ENCODE measurements at places on chromosomes 12 and 14.
A peak's percentile ranks its signal among the peaks of the same experiment; 100 is the strongest.

DNA sequence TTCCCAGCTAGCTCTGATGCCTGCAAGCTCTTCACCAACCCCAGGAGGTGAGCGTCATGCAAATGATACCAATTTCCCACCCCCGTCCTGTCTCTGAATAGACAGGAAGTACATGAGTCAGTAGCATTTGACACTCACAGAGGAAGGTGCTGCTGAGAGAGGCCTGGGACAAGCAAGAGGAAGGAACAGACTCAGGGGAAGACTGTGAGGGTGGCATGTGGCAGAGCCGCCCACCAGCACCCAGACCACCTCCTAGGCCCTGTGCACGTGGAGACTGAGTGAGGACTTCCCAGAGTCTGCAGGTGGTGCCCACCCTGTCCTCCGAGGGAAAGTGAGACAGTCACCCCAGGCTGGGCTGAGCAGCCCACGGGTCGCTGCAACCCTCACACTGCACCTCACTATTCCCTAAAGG lies 199.5 kb upstream of the SFSWAP start:
- DNase-seq: peak; percentile 34

DNA sequence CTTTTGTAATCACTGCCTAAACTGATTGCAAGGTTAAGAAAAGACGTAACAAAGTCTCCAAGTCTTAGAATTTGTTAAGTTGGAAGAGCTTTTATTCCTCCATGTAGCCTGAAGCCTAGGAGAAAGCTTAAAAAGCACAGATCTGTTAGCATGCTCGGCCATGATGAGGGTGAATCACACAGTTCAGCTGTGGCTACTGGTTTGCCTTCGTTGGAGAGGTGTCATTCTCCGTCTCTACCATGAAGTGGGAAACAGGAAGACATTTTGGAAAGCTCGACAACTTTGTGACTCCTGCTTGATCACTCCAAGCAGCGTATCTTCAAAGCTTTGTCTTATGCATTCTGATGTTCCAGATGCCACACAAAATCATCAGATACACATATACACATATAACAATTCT lies 27.1 kb downstream of the DCP1B start:
- DNase-seq: no peak

DNA sequence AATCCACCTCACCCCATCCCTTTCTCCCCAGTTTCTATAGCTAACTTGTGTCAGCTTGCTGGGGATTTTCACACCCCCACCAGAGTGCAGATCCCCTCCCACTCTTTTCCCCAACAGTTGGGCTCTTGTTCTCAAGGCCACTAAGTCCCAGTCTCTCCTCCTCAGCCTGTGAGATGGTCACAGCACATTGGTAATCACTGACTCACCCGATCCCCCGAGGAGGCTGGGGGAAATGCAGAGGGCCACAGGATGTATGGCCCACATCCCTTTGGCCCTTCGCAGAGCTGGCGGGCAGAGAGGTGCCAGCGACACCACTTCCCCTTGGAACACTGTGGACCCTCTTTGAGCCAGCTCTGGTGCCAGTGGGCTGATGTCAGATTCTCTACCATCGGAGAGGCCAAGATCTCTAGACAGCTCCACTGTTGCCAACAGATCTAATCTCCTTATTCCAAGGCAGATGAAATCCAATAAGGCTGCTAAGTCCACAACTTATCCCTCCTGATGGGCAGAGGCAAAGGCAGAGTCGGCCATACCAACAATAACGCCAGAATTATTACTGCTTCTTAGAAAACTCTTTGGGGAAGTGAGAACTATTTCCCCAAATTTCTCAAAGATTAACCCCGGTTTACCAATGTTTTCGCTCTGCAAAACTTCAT lies 1.6 kb downstream of the FMNL3 start:
- DNase-seq: no peak

DNA sequence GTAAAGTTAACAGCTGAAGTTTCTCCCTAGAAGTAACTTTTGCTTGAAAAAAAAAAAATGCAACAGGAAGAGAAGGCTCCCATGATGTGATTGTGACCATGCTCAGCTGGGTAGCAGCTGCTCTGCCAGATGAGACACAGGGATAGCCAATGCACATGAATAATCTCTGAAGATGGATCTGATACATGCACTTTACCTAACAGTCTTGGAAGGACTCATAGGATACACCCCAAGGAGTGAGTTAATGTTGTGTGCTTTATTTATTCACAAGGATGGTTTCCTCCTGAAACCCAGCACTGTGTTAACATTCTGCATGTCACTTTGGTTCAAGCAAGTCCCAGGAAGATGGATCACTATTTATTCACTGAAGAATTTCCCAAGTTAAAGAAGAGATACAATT lies 46.5 kb downstream of the NDUFA12 start:
- no peak for DNase-seq

- DNase-seq: no peak
These were observed 886 bp upstream of the PRICKLE1 start for GRCh38 chr12:42590330-42590934.

DNA sequence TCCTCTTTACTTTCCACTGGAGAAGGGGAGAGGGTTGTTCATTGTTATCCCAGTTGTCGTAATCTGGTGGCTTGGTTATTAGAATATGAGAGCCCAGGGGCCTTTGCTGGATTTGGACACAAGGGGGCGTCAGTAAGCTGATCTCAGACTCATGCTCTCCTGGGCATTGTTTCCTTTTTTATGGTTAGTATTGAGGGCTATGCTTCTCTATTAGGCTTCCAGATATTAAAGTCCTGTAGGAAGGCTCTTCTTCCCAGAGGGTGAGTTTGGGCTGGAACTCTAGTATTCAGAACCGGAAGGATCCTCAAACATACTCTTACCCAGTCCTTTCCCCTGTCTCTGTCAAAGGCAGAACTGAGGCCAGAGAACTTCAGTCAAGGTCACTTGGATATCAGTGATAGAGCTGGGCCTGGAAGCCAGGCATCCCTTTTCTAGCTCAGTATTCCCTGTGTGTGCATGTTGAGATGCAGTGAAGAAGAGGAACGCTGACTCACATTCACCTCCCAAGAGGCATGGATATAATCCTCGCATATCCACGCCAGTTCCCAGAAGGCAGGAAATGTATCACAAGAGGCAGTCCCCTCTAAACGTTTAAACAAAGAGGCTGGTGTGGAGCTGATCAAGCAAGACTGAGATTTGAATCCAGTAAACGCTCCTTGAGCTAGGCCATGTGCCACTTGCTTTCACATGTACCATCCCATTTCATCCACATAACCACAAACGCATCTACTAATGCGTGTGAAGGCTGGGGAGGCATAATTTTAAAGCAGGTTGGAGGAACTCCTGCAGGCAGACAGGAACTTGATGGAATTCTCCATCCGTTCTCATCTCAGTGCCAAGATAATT lies 41.6 kb downstream of the UBE3B start:
- peak; percentile 16 for DNase-seq

DNA sequence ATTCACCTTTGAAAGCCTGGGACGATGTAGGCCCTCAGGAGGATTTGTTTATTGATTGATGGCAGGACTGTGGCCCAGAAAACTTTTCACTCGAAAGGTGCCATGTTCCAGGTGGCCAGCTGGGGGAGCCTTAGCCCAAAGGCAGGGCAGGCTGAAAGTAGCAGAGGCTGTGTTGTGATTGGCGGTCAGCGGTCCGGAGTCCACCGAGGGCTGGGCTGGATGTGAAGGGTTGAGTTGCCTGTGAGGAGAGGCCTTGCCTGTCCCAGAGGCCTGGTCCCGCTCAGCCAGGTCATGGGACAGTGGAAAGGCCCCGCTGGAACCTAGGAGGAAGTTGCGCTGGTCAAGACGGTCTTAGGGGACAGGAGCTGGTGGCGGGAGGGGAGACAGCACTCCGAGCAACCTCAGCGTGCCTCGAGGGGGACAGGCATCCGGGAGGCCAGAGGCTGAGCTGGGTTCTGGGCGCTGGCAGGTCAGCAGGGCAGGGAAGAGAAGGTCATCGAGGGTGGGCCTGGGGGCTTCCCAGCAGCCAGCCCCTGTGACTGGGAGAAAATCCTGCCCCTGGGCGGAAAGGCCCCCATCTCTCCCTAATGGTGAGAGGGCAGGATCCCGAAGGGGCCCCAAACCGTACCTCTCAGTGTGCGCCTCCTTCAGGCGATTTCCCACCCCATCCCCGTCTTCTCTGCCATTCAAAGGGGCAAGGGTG lies 26.3 kb downstream of the CMA1 start:
- DNase-seq: no peak

DNA sequence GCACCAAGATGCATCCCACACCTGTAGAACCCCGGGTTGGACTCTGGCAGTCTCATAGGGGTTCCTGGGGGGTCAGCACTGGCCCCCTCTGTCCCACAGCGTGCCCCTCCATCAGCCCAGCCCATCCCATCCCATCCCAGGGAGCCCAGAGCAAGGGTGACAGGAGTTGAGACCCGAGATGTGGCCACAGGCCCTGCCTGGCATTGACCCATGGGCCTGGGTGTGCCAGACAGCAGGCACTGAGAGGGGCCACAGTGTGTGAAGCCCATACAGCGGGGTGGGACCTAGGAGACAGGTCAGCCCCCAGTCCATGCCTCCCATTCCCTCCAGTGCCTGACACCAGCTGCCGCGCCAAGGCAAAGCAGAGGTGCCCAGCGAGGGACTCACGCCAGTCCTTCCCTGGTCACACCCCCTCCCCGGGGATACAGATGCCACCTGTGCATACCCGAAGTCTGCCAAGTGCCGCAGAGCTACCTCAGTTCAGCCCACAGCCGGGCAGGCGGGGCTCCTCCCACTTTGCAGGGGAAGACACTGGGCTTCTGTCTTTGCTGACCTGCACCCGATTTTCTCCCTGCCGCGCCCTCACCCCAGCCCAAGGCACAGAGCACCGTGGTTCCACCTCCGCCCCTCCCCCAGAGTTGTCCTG lies 50.4 kb downstream of the CYP46A1 start:
- no peak for DNase-seq

DNA sequence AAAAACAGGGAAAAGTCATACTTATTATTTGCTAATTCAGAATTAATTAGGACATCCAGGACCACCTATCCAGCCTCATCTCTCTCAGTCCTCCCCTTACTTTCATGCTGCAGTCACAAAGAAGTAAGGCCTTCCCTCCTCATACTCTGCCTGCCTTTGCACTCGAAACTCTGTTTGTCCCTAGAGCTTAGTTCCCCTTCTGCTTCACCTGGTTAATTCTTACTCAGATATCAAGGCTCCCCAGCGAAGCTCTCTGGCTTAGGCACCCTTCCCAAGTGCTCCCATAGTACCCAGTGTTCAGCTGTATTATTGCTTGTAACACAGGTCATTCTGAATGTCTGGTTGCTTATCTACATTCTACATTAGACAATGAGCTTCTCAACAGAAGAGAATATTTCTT lies 81.3 kb downstream of the ERGIC2 start:
- no peak for DNase-seq
